ENCODE measurements at places on chromosomes 1 and 21. TPM values are rescaled to one million over a fixed set of nuclear protein-coding genes. Genes with fewer than 3 reads are reported as not detected.

DOCK7 gene
- 60.8 TPM for total RNA-seq

RGS8 gene
- not detected for total RNA-seq

EFNA3 gene
- total RNA-seq = 5.8 TPM

HCN3 gene
- 12.2 TPM for total RNA-seq

DDX59 gene
- 16.0 TPM for total RNA-seq

CD1B gene
- total RNA-seq = not detected

SPATA21 gene
- total RNA-seq = not detected

MGST3 gene
- total RNA-seq = 155 TPM

FCGR2B gene
- total RNA-seq = not detected

TNFRSF25 gene
- 0.97 TPM for total RNA-seq

MSH4 gene
- 0.59 TPM for total RNA-seq

C21orf91 gene
- total RNA-seq = 23.5 TPM

CD101 gene
- 1.7 TPM for total RNA-seq

CATSPERE gene
- 0.83 TPM for total RNA-seq

TAS1R1 gene
- total RNA-seq = not detected

TMPRSS2 gene
- not detected for total RNA-seq

MAD2L2 gene
- total RNA-seq = 155 TPM

GJA9 gene
- not detected for total RNA-seq

DIO1 gene
- not detected for total RNA-seq

BRDT gene
- total RNA-seq = not detected

HCRTR1 gene
- not detected for total RNA-seq

PYGO2 gene
- total RNA-seq = 46.3 TPM

SAMD11 gene
- total RNA-seq = 28.4 TPM

MMEL1 gene
- not detected for total RNA-seq

PALMD gene
- not detected for total RNA-seq

JAK1 gene
- total RNA-seq = 339 TPM

TNFSF4 gene
- total RNA-seq = 0.20 TPM

ACTL8 gene
- 0.31 TPM for total RNA-seq

FOXD2 gene
- 0.17 TPM for total RNA-seq

KAZN gene
- total RNA-seq = 8.0 TPM

C1orf87 gene
- total RNA-seq = not detected

HAPLN2 gene
- total RNA-seq = not detected

PDPN gene
- total RNA-seq = 30.2 TPM

FBXO2 gene
- total RNA-seq = 0.61 TPM

HES4 gene
- 20.8 TPM for total RNA-seq

VSIG8 gene
- total RNA-seq = not detected

PERM1 gene
- not detected for total RNA-seq

GJB3 gene
- total RNA-seq = not detected

FCER1G gene
- total RNA-seq = 1.2 TPM

CR1L gene
- not detected for total RNA-seq

COL24A1 gene
- total RNA-seq = 0.72 TPM

ST6GALNAC5 gene
- total RNA-seq = not detected

ZBTB37 gene
- total RNA-seq = 17.2 TPM

ZNF648 gene
- not detected for total RNA-seq

CTH gene
- total RNA-seq = 32.6 TPM

HMGCL gene
- 13.9 TPM for total RNA-seq

VWA5B1 gene
- not detected for total RNA-seq

F13B gene
- total RNA-seq = not detected

SPRR2B gene
- not detected for total RNA-seq

OR2L8 gene
- not detected for total RNA-seq

PARS2 gene
- total RNA-seq = 7.0 TPM

PIGR gene
- not detected for total RNA-seq

ATP5PO gene
- total RNA-seq = 255 TPM

VTCN1 gene
- not detected for total RNA-seq

RUNX3 gene
- 8.6 TPM for total RNA-seq

GNG4 gene
- 11.0 TPM for total RNA-seq

PEF1 gene
- total RNA-seq = 56.3 TPM

Measured in A673 (cell line).